Ovary (tissue), 10 donors: ENCODE measurements at places on chromosomes 12 and 14.
A peak's percentile ranks its signal among the peaks of the same experiment; 100 is the strongest.

GRCh38 chr14:20827326-20827725 lies 24.7 kb upstream of the RNASE1 start:
- H3K27ac ChIP-seq = no peak overlapping the region
- no peaks in the 10 kb centered on the region for H3K4me1 ChIP-seq
- no peaks in the 10 kb centered on the region for H3K36me3 ChIP-seq
- H3K4me3 ChIP-seq = no peak overlapping the region

DNA sequence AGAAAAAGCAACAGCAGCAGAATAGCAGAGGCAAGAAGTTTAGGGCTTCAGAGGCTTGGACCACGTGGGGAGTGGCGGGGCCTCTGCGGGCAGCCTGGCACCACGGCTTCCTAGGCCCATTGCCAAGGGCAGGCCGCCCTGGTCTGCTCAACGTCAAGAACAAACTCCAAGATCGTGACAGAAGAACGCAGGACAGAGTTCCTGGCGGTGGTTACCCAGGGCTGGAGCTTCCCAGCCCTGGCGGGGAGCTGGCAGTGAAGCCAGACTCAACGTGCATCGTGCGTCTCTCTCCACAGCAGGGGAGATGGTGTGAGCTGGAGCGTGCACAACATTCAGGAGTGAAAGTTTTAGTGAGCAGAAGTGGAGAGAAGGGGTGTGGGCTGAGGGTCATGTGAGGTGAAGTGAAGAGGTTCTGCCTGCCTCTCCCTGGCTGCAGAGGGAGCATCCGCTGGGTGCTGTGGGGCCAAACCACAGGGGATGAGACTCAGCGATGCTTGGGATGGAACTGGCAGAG lies 13.9 kb upstream of the CACNA2D4 start:
- H3K36me3 ChIP-seq = no peaks in the 10 kb centered on the region
- no peak overlapping the region for H3K4me3 ChIP-seq
- DNase-seq = no peak
- no peak overlapping the region for H3K27ac ChIP-seq
- H3K27me3 ChIP-seq = no peaks in the 10 kb centered on the region

DNA sequence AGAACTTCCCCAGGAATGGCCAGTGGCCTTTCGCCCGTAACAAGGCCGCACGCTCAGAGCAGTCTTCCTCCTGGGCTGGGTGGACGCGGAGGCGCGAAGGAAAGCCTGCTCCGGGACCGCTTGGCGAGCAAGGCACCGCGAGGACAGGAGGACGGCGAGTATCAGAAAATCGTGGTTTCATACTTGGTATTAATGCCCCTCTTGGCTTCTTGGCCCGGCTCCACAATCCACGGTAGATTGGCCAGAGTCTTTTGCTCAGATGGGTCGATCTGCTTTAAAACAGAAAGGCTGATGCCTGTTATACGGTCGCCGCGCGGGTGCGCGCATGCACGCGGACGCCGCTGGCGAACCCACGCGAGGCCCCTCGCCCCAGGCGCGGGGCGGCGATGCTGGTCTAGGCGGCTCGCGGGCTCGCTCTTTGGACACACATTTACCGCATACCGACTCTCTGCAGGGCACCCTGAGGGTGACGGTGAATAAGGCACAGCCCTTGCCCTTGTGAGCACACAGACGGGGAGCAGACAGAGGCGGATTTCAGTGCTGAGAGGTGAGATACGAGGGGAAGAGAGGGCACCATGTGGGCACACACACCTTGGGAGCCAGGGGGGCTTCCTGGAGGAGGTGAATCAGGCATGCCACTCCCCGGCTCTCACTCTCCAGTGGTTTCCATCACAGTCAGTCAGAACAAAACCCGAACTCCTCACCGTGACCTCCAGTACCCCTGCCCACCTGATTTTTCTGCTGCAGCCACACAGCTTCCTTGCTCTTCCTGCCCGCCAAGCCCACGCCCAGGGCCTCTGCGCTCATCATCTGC lies 100.7 kb downstream of the APAF1 start:
- peak; percentile 47 for DNase-seq
- H3K27ac ChIP-seq = no peak overlapping the region
- no peaks in the 10 kb centered on the region for H3K36me3 ChIP-seq
- no peaks in the 10 kb centered on the region for H3K27me3 ChIP-seq
- no peaks in the 10 kb centered on the region for H3K4me1 ChIP-seq
- H3K4me3 ChIP-seq = peak overlapping the region; percentile 51

DNA sequence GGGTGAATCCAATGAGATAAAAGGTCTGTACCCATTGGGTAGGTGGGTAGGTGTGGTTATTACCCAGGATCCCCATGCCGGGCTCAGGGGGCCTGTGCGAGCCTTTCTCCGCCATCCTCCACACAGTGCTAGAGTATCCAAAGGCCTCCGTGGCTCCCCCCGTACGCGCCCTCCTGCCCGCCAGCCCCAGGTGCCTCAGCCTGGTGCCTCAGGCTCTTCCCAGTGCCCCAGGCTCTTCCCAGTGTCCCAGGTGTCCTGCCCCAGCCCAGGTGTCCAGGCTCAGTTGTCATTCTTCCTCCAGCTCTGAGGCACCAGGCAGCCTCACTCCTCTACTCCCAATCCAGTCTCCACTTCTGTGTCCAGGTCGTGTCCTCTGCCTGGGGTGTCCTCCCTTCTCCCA lies 27.6 kb upstream of the YY1 start:
- H3K27me3 ChIP-seq = no peaks in the 10 kb centered on the region
- H3K4me1 ChIP-seq = peaks cover 4% of the 10 kb centered on the region
- no peaks in the 10 kb centered on the region for H3K36me3 ChIP-seq
- no peak for DNase-seq
- H3K27ac ChIP-seq = no peak overlapping the region
- no peak overlapping the region for H3K4me3 ChIP-seq

GRCh38 chr12:32896432-32897280 lies at the start of gene PKP2:
Gene PKP2, minus strand, starts transcription at chr12:32896777. Its CDS starts 46 bp downstream, at chr12:32896731.
- peak within 1 kb of the TSS; percentile 60 for H3K4me3 ChIP-seq
- no peaks in the 10 kb centered on the region for H3K27me3 ChIP-seq
- peak; percentile 74 for DNase-seq
- H3K4me1 ChIP-seq = peaks cover 2% of the 10 kb centered on the region
- peak within 1 kb of the TSS; percentile 83 for H3K27ac ChIP-seq

GRCh38 chr14:75311356-75311755 lies 32.7 kb downstream of the FOS start:
- no peaks in the 10 kb centered on the region for H3K27me3 ChIP-seq
- peaks cover 4% of the 10 kb centered on the region for H3K4me1 ChIP-seq
- no peaks in the 10 kb centered on the region for H3K36me3 ChIP-seq
- peak overlapping the region; percentile 35 for H3K27ac ChIP-seq
- no peak overlapping the region for H3K4me3 ChIP-seq

DNA sequence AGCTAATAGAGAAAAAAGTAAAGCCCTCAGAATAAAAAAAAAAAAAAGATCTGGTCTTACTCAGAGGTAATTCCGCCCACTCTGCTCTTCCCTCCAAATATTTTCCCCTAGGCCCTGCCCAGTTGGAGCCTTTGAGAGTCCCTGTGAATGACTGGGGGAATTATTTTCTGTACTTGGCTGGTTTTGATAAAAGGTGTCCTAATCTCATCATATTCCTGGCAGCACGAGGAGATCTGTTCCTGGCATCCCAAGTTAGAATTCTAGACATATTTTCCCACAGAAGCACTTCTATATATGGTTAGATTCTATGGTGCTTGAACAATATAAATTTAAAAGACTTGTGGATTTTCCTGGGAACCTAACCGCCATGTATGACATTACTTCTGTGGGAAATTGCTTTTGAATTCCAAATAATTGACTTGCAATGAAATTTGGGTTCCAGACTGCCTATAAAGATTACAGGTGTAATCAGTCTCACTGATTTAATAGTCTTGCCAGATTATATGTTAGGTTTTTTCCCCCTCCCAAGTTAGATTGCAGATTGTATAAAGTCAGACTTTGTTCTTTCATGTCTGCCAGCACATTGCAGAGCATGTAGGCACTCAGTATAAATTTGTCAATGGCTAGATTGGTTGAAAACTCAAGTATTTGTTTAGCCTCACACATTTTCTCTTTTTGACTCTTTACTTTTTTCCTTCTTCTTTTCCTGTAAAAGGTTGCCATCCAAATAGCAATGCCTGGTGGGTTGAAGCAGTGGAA lies 12.3 kb downstream of the GPX2 start:
- H3K27ac ChIP-seq = no peak overlapping the region
- peaks cover 13% of the 10 kb centered on the region for H3K4me1 ChIP-seq
- no peaks in the 10 kb centered on the region for H3K27me3 ChIP-seq
- no peak for DNase-seq
- H3K36me3 ChIP-seq = no peaks in the 10 kb centered on the region
- H3K4me3 ChIP-seq = no peak overlapping the region

DNA sequence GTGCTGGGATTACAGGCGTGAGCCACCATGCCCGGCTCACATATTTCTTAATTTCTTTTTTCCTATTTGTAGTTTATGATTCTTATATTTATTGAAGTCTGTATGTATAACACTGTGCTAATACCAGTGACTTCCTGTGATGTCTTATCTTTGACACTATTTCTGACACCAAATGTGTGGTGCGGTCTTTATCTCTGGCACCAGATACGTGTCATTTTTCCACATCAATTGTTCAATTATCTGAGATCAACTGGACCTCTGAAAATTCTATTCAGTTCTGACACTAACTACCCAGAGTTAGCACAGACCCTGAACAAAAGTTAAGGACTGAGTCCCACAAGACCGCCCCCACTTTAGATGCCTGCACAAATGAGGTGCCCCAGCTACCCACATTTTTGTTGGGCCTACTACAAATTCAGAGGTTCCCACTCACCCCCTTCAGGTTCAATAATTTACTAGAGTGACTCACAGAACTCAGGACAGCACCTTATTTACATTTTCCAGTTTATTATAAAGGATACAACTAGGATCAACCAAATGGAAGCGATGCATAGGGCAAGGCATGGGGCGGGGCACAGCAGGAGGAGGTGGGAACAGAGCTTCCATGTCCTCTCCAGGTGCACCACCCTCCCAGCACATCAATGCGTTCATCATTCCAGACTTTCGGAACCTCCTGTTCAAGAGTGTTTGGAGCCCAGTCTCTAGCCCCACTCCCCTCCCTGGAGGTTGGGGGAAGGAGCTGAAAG lies 11.6 kb upstream of the SRSF9 start:
- no peak overlapping the region for H3K4me3 ChIP-seq
- H3K4me1 ChIP-seq = no peaks in the 10 kb centered on the region
- no peak overlapping the region for H3K27ac ChIP-seq

DNA sequence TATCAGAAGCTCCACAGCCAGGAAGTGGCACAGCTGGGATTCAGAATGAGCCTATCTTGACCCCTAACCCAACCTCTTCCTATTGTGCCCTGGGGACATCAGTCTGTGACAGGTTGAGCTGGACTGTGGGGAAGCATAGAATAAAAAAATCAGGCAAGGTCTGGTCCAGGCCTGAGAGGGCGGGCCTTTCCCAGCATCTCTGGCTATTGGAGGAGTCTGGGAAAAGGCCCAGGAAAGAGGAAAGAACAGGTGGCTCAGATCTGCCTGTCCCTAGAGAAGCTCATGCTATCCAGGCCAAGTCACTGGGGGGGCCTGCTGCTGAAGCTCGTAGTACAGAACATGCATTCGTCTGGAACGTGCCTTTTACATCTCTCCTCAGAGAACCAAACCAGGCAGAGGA lies 100.5 kb downstream of the PPM1H start:
- no peak overlapping the region for H3K4me3 ChIP-seq
- no peaks in the 10 kb centered on the region for H3K36me3 ChIP-seq
- DNase-seq = peak; percentile 59
- no peaks in the 10 kb centered on the region for H3K4me1 ChIP-seq
- no peaks in the 10 kb centered on the region for H3K27me3 ChIP-seq
